ENCODE measurements at places on chromosomes 12 and 14.

DNA sequence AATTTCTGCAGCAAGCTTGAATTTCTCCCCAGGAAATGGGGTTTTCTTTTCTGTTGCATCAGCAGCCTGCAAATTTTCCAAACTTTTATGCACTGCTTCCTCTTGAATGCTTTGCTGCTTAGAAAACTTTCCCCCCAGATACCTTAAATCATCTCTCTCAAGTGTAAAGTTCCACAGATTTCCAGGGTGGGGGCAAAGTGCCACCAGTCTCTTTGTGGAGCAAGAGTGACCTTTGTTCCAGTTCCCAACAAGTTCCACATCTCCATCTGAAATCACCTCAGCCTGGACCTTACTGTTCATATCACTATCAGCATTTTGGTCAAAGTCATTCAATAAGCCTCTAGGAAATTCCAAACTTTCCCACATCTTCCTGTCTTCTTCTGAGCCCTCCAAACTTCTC lies 241.6 kb upstream of the TMTC1 start:
- DNase-seq = no peak

DNA sequence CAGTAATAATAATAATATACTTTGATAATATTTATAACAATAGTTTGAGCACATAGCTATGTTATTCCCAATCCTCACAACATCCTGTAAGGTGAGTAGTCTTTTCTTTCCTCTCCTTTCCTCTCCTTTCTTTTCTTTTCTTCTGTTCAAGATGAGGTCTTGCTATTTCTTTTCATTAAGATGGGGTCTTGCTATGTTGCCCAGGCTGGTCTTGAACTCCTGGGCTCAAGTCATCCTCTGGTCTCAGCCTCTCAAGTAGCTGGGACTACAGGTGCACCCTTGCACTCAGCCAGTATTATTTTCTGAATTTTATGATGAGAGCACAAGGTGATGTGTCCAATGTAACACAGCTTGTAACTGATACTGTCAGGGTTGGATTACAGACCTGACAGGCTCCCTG lies 134.6 kb downstream of the OTOGL start:
- DNase-seq = no peak

- DNase-seq = no peak
These were observed 25.8 kb downstream of the ERG28 start for GRCh38 chr14:75634848-75635247.

DNA sequence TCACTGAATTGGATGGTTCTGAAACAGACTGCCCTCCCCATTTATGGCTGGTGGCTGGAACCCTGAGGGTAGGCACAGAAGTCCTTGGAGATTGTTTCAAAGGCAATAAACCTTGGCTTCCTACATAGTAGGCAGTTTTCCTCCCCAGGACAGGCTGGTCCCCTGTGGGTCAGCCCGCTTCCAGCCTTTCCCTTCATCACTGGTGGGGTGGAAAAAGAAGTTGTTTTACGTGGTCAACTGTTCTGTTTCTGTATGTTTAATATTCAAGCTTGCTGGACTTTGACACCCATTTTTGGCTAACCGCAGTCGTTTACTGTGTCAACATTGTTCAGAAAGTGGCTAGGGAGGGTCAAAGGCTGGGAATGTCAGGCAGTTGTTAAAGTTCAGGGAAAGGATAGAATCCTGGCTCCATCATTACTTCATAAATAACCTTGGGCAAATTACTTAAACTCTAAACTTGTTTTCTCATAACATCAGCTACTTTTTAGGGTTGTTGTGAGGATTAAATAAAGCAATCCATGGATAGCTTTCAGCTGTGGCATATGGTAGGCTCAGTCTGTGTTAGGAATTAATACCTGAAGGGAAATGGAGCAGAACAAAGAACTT lies 2.4 kb downstream of the KLHDC2 start:
- DNase-seq = peak; percentile 87

- no peak for DNase-seq
These were observed 36.7 kb upstream of the CSRP2 start for GRCh38 chr12:76915361-76916169.

DNA sequence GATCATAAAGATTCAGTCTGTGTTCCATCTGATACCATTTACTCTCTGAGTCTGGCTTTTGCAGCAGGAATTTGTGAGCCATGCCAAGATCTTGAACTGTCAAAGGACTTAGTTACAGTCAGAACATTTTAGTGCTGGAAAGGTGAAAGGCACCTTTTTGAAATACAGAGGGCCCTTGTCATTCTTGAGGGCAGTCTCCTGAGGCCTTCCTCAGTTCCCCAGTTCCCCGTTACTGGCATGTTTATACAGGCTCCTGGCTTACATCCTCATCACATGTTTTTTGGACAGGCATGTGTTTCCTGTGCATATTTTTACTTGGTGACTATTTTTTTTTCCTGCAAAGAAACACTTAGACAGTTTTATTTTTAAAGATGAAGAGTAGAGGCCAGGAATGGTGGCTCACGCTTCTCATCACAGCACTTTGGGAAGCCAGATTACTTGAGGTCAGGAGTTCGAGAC lies 21.0 kb downstream of the CFAP54 start:
- DNase-seq = no peak

DNA sequence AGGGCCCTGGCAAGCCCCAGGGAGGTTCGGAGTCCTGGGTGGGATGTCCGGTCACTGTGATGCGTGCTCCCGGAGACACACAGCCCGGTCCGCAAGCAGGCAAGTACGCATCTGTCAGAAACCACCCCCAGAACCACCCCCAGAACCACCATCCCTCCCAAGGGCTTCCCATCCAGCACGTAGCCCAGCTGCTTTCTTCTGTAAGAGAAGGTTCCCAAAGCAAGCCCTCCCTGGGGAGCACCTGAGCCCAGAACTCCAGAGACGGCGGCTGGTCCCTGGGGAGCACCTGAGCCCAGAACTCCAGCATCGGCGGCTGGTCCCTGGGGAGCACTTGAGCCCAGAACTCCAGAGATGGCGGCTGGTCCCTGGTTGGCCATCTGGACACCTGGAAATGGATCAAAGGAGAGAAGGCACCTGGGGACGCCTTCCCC lies 2.6 kb upstream of the FBRSL1 start:
- DNase-seq = no peak

- no peak for DNase-seq
These were observed 44.3 kb downstream of the SCN8A start for GRCh38 chr12:51635346-51635745.

DNA sequence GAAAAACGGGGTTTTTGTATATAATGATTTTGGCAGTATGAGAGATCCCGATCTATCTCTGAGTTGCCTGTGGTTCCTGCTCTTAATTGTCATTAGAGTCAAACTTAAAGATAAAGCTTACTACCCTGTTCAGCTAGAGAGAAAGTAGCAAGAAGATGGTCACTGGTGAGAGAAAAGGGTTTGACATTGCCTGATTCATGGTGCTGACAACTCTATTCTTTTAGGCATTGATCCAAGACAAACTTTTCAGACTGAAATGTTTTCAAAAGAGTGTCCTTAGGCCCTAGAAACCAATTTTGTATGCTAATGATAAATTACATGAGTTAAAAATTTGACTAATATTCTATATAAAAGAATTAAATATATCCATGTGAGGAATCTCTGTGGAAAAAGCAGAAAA lies 35.1 kb downstream of the PELI2 start:
- DNase-seq = no peak

- DNase-seq = no peak
These were observed 103.0 kb downstream of the RIMBP2 start for GRCh38 chr12:130613131-130613530.

GRCh38 chr14:58669556-58670200 lies 31.9 kb downstream of the DACT1 start:
- no peak for DNase-seq

- DNase-seq = no peak
These were observed 95.6 kb upstream of the E2F7 start for GRCh38 chr12:77160931-77161330.

DNA sequence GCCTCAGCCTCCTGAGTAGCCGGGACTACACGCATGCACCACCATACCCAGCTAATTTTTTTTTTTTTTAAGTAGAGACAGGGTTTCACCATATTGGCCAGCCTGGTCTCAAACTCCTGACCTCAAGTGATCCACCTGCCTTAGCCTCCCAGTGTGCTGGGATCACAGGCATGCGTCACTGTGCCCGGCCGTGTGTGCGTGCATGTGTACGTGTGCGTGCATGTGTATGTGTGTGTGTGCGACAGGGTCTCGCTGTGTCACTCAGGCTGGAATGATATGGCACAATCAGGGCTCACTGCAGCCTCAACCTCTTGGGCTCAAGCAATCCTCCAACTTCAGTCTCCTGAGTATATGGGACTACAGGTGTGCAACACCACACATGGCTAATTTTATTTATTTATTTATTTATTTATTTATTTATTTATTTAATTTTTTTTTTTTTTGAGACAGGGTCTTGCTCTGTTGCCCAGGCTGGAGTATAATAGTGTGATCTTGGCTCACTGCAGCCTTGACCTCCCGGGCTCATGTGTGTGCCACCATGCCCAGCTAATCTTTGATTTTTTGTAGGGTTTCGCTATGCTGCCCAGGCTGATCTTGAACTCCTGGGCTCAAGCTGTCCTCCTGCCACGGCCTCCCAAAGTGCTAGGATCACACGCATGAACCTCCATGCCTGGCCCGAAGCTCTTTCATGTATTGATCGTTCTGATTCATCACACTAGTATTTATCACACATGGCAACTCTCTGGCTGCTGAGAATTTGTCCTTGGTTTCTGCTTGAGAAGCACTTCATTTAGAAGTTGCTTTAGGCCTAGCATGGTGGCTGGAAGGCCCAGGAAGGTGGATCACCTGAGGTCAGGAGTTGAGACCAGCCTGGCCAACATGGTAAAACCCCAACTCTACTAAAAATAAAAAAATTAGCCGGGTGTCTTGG lies 35.9 kb upstream of the CLIP1 start:
- no peak for DNase-seq

- DNase-seq = no peak
These were observed 274.9 kb downstream of the EMP1 start for GRCh38 chr12:13471471-13471870.

GRCh38 chr12:74945771-74946198 lies 263.9 kb downstream of the KCNC2 start:
- peak; percentile 96 for DNase-seq

GRCh38 chr12:47991106-47992061 lies 12.9 kb downstream of the COL2A1 start:
- no peak for DNase-seq

DNA sequence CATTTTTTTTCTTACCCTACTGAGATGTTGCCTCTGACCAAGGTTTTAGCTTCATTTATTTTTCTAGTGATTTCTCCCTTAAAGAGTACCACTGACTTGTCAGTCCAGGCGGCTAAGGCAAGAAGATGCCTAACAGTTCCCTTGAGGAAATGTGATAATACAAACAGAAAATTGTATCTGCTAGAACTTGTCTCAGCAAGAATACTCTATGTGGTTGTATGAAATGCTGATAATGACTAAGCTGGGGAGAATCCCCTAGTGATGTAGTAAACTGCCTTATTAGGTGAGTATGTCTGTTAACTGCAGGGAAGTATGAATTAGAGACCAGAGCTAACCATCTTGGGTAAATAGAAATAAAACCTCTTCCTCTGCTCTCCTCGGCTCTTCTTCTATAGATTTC lies 6.7 kb downstream of the C12orf54 start:
- no peak for DNase-seq

DNA sequence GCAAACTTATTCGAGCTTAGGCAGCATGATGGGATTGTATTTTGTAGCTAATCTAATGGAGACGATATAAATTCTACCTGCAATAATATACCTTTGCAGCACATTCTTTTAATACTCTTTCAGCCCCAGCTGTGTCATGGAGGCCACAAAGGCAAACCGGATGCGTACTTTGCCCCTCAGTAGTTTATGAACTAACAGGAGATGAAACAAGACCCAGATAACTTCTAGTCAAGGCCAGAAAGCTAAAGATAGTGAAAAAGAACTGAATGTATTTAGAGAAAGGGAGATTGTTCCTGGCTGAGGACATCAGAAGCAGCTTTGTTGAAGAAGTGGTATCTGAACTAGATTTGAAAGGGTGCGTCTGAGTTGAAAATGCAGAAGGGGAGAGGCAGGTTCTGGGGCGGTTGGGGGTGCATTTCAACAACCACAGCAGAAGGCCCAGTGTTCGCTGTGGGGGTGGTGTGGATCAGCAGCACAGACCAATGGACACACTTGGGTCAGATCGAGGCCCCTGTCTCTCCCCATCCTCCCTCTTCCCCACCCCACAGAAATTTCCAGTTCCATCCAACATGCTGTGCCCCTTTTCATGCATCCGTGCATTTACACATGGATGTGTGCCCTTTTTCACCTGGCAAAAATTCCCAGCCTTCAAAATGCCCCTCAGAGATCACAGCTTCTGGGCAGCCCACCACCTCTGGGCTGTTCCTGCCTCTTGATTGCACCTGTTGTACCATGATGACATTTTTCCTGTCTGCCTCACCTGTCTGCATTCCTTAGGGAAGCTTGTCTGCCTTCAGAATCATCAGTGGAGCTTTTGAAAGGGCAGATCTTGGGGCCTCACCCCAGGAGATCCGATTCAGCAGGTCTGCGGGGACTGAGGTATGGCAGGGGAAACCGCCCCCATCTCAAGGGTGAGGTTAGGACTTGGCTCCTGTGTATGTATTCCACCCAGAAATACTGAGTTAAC lies 2.2 kb downstream of the ZNF839 start:
- no peak for DNase-seq

DNA sequence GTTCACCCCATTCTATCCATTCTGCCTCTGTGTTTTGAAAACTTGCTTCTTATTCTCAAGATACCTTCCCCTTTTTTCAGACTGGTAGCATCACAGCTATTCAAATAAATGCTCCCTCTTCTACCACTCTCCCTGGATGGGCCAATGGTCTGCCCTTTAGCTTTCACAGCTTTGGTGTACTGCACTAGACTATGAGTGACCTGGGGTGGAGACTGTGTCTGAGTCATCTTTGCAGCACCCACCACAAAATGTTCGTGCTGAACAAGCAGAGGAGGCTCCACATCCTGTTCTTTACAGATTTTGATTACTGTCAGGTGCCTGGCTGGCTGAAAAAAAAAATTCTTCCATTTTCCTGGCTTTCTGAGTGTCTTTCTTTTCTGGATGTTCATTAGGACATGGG lies 1104.1 kb upstream of the TMEM132C start:
- DNase-seq = peak; percentile 67

- no peak for DNase-seq
These were observed 56.0 kb downstream of the KSR2 start for GRCh38 chr12:117912756-117913155.

- DNase-seq = no peak
These were observed 3.4 kb downstream of the LBHD2 start for GRCh38 chr14:103087343-103087835.

DNA sequence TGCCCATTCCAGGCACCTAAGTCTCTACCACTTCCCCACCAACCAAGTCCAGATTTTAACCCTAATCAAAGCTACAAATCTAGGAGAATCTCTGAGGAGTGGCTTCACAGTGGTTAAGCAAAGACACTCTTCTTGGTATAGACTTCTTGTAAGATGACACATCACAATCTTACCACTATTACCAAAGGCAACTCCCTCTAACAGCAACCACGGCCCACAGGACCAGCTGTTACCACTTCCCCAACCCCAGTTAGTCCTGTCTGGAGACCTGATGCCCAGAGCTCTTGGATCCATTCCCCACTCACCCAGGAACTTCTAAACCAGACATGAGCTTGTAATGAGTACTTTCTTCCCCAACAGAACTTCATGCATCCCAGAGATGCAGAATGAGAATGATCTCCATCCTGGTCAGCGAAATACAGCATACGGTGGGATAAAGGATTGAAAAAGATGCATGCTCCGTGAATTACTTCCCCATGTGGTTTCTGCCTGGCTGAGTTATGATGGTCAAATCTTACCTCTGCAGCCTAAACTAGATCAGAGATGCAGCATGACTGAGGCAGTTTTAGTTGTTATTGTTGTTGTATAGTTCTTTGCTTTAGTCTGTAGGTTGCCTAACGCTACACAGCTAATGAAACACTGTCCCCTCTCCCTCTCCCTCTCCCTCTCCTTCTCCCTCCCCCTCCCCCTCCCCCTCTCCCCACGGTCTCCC lies 87.7 kb upstream of the FOXN3 start:
- no peak for DNase-seq

- DNase-seq = no peak
These were observed 3.3 kb upstream of the TMEM117 start for GRCh38 chr12:43832463-43833168.

All from ACHN (cell line).